ENCODE measurements at places on chromosomes 1 and 21.

DNA sequence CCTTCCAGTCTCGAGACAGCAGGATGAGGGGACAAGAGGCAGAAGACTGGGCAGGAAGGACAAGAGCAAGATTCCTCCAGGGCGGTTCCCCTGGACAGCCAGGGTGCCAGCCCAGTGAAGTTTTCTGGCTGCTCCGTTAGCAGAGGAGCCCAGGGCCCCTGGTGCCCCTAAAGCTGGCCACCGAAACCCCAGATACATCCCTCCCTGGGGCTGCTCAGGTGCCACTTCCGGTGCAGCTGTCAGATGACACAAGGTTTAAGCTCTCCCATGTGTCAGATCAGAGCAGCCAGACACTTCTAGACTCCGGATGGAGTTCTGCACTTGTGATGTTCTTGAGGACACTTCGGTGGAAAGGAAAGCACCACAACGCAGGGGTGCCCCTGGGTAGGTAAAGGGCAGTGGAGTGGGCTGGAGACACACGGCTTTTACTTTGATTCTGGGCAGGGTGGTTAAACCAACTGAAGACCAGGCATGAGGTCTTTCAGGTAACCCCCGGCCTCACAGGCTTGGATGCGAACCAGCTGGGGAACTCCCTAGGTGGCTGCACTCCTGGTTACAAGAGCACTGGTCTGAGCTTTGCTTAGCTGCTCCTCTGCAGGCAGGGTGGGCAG lies 85.7 kb downstream of the ITPKB start:
- no peak for DNase-seq

DNA sequence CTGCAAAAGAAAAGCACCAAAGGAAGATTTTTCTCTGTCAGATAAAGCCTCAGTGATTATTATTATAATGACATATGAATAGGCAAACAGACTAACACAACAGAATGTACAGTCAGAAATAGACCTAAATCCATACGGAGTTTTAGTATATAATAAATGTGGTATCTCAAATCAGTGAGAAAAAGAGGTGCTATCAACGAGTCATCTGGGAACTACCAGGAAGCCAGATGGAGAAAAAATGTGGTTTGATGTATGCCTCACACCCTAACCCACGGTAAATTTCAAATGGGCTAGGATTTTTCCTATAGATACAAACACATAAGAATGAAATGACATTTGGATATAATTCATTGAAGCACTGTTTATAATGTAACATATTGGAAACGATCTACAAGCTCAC lies 110.3 kb downstream of the ODF2L start:
- no peak for DNase-seq

DNA sequence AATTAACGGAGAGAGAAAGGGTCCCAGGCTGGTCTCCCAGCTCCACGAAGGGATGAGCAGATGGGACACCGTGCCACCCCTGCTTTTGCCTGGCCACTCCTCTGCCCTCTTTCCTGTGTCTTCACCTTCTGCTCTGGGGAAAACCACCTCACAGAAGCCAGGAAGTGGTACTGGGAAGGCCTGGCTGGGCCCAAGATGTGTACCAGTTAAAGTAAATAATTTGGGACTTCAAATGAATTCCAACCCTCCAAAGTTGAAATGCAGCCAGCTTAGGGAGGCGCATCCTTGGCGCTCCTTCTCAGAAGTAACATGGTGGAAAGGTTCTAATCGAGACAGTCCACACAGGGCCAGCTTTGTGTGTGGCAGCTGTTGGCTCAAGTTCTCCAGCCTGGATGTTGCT lies 45.7 kb downstream of the MAP3K21 start:
- no peak for DNase-seq

GRCh38 chr1:3251099-3251806 lies 182.2 kb downstream of the PRDM16 start:
- DNase-seq: no peak

DNA sequence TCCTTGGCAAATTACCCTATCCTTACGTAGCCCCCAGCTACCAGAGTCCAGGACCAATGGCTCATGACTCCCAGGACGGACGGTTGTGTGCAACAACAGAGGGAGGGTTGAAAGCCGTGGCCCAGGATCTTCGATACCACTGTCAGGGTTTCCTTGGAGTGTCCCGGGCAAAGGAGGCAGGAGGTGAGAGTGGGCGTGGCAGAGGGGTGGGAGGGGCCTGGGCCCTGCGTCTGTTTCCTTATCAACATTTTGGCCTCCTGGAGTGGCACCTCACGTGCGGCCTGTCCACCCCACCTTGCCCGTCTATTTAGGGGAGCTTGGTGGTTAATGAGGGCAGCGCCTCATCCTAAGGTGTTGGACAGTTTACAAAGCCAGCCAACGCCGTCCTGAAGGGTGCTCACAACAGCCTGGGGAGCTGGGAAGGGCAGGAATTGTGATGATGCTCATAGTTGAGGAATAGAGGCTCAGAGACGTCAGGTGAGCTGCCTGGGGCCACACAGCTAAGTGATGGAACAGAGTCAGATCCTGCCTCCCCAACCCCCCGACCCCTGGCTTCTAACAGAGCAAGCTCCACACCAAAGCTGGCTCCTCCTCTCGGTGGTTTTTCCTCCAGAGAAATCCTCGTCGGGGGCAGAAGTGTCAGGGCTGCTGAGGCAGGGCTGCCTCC lies 17.4 kb upstream of the ARHGEF10L start:
- no peak for DNase-seq
